ENCODE measurements at places on chromosomes 1 and 21. TPM values are rescaled to one million over a fixed set of nuclear protein-coding genes. Genes with fewer than 3 reads are reported as not detected.
A peak's percentile ranks its signal among the peaks of the same experiment; 100 is the strongest.

- H3K36me3 ChIP-seq: peaks cover 51% of the 10 kb centered on the region
- peak; percentile 69 for DNase-seq
- no peaks in the 10 kb centered on the region for H3K27me3 ChIP-seq
- no peak overlapping the region for H3K27ac ChIP-seq
- H3K4me3 ChIP-seq: no peak overlapping the region
- no peaks in the 10 kb centered on the region for H3K4me1 ChIP-seq
Measured at GRCh38 chr1:230917284-230918135, 49.2 kb upstream of the C1orf198 start.

DNA sequence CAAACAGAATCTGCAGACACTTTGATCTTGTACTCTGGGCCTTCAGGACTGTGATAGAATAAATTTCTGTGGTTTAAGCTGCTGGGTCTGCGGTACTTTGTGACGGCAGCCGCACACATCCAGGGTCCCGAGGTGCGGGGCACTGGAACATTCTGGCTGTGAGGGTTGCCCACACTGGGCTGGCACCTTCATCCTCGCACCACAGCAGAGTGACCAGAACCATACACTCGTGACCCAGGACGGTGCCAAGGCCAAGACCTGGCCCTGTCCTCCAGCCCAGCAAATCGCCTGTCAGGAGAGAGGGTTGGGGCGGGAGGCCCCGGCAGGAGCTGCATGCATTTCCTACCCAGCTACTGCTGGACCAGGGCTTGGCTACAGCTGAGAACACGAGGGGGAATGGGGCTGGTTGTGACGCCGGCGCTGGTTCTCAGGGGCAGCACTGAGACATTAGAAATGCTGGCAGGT is 2.6 kb upstream of the FTCD start:
- H3K4me1 ChIP-seq: peaks cover 5% of the 10 kb centered on the region
- no peak overlapping the region for H3K27ac ChIP-seq
- no peak overlapping the region for H3K4me3 ChIP-seq
- H3K27me3 ChIP-seq: no peaks in the 10 kb centered on the region
- no peak for DNase-seq

DNA sequence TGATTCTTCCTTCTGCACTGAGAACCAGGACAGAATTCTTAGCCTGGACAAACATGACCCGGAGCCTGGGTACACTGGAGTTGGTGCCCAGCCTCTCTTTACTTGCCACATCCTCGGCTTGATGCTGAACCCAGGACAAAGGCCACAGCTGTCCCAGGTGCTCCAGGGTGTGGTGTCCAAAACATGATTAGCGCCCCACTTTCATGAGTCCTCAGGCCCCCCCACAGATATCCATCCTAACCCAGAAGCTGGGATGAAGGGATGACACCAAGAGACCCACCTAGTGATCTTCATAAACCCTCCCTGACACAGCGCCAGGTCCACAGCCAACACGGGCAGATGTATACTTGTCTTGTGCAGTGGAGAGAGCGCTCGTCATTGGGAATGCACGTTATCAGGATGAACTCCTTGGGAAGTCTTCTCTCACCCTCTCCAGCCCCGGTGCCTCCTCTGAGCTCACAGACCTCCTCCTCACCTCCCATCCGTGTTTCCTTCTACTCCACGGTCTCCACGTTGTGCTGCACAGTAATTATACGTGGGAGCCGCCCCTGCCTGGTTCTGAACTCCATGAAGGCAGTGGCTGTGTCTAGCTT is 3.6 kb downstream of the ABCA4 start:
- no peak overlapping the region for H3K27ac ChIP-seq
- no peaks in the 10 kb centered on the region for H3K36me3 ChIP-seq
- no peaks in the 10 kb centered on the region for H3K4me1 ChIP-seq
- H3K27me3 ChIP-seq: no peaks in the 10 kb centered on the region
- no peak for DNase-seq
- no peak overlapping the region for H3K4me3 ChIP-seq

GRCh38 chr1:86731416-86731815 is 27.0 kb downstream of the SH3GLB1 start:
- no peaks in the 10 kb centered on the region for H3K27me3 ChIP-seq
- H3K4me3 ChIP-seq: no peak overlapping the region
- no peak overlapping the region for H3K27ac ChIP-seq
- no peak for DNase-seq

Gene RGS8
- total RNA-seq: not detected

GRCh38 chr1:119948342-119949214 is 52.3 kb upstream of the ADAM30 start:
- peak; percentile 50 for DNase-seq
- H3K4me3 ChIP-seq: no peak overlapping the region

DNA sequence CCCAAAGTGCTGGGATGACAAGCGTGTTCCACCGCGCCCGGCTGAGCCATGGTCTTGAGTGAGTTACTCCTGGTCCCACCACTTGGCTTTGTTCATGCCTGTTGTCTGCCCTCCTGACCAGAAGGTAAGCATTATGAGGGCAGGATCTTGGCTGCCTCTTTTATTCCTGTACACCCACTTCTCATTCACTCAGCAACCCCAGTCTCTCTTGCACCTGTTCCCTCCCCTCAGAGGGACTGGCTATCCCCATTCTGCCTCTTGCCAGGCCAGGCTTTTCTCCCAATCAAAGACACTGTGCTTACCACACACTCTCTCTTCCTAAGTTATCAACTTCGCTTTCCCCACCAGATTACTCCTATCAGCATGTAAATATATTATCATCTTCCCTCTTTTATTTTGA is 26.4 kb downstream of the SPATA21 start:
- no peak overlapping the region for H3K4me3 ChIP-seq
- no peaks in the 10 kb centered on the region for H3K4me1 ChIP-seq
- no peaks in the 10 kb centered on the region for H3K36me3 ChIP-seq
- no peaks in the 10 kb centered on the region for H3K27me3 ChIP-seq
- no peak overlapping the region for H3K27ac ChIP-seq

Gene FAM177B
- total RNA-seq: 0.79 TPM

GRCh38 chr1:4652631-4653327 is 1.6 kb upstream of the AJAP1 start:
- peak; percentile 45 for DNase-seq
- H3K27ac ChIP-seq: no peak overlapping the region
- peaks cover 6% of the 10 kb centered on the region for H3K27me3 ChIP-seq
- H3K4me3 ChIP-seq: no peak overlapping the region

Gene SMPDL3B
- total RNA-seq: not detected

Gene TRABD2B
- not detected for total RNA-seq

- no peaks in the 10 kb centered on the region for H3K4me1 ChIP-seq
- no peak for DNase-seq
- no peaks in the 10 kb centered on the region for H3K36me3 ChIP-seq
- no peak overlapping the region for H3K4me3 ChIP-seq
- H3K27me3 ChIP-seq: no peaks in the 10 kb centered on the region
Measured at GRCh38 chr1:211033921-211034525, 99.9 kb downstream of the KCNH1 start.

DNA sequence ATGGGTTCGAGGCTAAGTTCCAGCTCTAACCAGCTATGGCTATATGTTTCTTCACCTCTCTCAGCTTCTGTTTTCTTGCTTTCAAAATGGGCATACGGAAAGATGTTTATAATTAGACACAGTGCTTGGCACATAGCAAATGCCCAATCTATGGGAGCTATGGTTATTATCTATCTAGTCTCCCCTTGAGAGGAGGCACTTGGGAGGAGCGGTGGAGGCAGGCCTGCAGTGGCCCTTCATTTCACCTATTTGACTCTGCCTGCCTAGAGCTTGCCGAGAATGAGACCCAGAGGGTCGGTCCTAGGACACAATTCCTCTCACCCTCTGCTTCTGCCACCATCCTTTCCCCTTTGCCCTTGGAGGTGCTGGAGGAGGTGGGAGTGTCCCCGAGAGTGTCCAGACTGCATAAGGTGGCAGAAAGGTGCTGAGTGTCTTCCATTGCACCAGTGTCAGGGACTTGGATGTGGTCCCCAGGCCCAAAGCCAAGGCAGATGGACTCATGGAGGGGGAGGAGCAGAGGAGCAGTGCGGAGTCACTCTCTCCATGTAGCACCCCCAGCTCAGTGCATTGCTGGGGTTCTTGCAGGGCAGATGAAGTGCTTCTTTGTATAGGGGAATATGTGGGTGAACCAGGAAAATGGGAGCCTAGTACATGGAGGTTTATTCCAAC is 9.0 kb downstream of the LGR6 start:
- H3K27me3 ChIP-seq: no peaks in the 10 kb centered on the region
- H3K27ac ChIP-seq: no peak overlapping the region
- H3K36me3 ChIP-seq: no peaks in the 10 kb centered on the region
- H3K4me1 ChIP-seq: peaks cover 30% of the 10 kb centered on the region
- DNase-seq: no peak

Gene TMCO4
- 28.6 TPM for total RNA-seq

Gene LDLRAD1
- not detected for total RNA-seq

DNA sequence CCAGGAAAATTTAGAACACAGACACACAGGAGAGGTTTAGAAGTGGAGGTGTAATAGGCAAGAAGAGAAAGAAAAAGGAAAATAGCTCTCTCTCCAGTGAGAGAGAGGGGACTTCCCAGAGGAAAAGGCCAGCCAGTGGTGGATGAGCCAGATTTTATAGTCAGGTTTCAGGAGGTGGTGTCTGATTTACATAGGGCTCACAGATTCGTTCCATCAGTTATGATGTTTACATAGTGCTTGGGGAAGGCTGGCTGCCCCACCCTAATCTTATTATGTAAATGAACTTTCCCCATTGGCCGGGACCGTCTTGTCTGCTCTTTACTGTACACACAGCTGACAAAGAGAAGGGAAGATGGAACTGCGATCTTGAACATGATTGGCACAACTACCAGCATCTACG is 797.3 kb downstream of the PLA2G4A start:
- no peaks in the 10 kb centered on the region for H3K36me3 ChIP-seq
- H3K4me3 ChIP-seq: no peak overlapping the region
- H3K27ac ChIP-seq: no peak overlapping the region
- H3K4me1 ChIP-seq: no peaks in the 10 kb centered on the region
- no peak for DNase-seq

Gene DNAJB4
- 15.5 TPM for total RNA-seq

DNA sequence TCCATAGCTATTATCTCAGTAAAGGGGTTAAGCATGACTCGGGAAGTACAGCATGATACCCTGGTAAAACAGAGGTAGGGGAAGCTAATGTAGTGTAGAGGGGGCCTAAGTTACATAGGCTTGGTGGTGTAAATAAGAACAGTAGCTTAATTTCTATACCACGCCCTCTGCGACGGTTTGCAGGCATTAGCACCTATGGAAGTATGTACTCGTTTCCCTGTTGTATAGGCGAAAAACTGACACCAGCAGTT is 470 bp upstream of the NAXE start:
- H3K36me3 ChIP-seq: peaks cover 6% of the 10 kb centered on the region
- no peaks in the 10 kb centered on the region for H3K27me3 ChIP-seq
- DNase-seq: no peak
- peak overlapping the region; percentile 80 for H3K4me3 ChIP-seq
- peaks cover 16% of the 10 kb centered on the region for H3K4me1 ChIP-seq

Gene LAX1
- total RNA-seq: 41.2 TPM

All from CD4-positive, alpha-beta memory T cell (primary cell).